ENCODE measurements at places on chromosomes 12 and 14.

- no peak for DNase-seq
These were observed 9.6 kb upstream of the TMEM30B start for GRCh38 chr14:61290701-61291100.

GRCh38 chr12:97609957-97610356, 147.4 kb downstream of the RMST start:
- DNase-seq = no peak

DNA sequence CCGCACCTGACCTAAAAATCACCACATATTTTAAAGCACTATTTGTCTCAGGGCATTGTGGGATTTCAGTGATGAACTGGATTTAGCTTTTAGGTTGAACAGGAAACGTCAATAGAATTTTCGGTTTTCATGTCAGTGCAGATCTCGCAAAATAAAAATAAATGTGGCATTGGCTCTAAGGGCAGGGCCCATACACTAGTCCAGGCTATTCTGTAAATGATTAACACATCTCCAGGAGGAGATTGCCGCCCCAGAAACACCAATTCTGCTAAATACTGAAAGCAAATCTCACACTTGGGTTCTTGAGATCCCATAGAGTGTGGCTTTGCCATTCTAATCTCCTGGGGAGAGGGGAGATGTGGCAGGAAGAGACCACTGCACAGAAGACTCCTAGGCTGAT, 1494.0 kb upstream of the TMEM132C start:
- DNase-seq = no peak

- DNase-seq = no peak
These were observed 323.9 kb downstream of the LRIG3 start for GRCh38 chr12:58596381-58596780.

DNA sequence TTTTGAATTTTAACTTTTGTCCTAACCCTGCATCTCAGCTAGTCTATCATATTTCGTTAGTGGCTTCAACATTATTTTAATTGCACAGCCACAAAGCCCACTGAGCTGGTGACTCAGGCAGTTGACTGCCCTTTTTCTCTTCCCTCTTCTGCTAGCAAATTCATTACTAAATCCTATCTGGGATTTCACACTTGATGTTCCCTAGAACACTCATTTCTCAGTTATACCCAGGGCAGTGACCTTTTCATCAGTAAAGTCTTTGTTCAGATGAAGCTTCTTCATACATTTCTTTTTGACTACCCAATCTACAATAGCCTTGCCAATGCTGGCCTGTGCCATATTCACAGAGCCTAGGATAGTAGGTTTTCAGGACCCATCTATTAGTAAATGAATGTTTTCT, 107.0 kb downstream of the ATXN7L3B start:
- no peak for DNase-seq

GRCh38 chr14:48690349-48690748, 895.8 kb downstream of the RPS29 start:
- DNase-seq = no peak

DNA sequence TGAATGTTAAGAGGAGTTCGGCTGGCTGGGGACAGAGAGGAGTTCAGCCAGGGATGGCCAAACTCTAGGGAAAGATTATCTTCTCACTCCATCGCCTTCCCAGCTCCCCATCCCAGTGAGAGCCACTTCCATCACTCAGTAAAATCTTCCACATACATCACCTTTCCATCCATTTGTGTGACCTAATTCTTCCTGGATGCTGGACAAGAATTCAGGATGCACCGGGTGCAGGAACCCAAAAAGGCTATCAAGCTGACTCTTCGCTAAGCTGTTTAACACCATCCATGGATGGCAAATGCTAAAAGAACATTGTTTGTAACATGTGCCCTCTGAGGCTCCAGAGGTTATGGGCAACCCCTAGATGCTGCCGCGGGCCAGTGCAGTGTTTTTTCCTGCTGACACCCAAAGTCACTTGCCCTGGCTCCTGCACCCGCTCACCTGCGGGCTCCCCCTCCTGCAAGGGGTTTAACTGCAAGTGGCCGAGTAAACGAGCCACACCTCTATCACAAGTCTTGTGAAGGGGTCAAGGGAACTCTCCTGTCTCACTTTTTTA, 216.0 kb upstream of the NPAS3 start:
- no peak for DNase-seq

DNA sequence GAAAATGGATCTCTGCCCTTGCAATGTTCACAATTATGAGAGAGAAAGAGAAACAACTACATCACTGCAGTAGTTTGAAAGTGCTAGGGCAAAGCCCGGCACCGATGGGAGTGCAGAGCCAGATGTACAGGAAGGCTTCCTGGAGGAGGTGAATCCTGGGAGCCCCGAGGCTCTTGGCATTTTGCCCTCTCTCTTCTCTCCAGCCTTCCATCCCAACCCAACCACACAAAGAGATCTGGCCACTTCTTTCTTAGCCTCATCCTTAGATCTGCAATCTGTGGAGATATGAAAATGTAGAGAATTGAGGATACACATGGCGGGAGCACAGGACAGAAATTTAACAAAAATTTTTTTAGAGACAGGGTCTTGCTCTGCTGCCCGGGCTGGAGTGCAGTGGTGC, 3.3 kb upstream of the PAPLN start:
- DNase-seq = no peak

DNA sequence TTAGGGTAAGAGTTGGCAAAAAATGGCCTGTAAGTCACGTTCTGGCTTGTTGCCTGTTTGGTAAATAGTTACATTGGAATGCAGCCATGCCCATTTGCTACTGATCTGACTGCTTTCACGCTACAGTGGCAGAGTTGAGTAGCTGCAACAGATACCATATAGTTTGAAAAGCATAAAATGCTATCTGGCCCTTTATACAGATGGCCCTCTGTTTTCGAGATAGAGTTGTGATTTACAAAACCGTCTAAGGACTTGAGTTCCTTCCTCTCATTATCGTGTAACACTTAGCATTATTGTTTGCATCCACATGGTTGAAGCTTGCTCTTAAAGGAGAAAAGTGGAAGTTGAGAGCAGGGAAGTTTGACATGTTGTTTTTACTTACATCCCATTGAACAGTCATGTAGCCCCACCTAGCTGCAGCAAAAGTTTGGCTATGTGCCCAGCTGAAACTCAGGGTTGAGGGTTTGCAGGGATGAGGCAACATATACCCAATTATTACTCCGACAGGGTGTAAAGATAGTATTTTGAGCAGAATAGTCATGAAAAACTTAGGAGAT, 11.3 kb upstream of the SCFD1 start:
- DNase-seq = peak; percentile 33

DNA sequence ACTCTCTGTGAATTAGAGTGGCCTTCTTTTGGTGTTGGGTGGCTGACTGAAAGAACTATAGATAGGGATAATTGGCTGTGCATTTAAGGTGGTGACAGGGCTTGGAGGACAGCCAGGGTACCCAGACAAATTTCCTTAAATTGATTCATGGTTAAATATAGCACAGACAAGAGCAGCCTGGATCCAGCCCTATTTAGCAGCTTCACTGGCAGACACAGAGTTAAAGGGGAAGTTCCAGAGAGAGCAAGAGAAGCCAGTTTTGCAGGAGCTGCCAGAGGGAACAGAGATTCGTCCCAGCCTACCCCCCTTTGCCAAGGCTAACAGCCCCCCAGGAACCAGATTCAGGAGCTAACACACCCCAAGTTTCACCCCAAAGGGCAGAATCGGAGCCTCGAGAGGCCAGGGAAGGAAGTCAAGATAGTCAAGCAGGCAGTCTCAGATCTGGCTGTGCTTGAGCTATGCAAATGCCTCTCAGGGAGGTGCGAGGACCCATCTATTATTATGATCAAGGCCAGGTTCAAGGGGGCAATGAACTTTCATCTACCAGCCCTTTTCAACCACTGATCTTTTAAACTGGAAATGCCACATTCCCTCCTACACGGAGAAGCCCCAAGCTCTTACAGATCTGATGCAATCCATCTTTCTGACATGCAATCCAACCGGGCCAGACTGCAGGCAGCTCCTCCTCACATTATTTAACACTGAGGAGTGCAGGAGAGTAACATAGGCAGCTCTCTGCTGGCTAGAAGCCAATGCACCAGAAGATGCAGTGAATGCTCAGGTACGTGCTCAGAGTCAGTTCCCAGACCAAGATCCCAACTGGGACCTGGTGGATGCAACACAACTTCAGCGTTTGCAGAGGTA, 58.2 kb downstream of the DHRS2 start:
- peak; percentile 5 for DNase-seq

- DNase-seq = no peak
These were observed 107.6 kb downstream of the PLEKHG7 start for GRCh38 chr12:92810370-92810769.

DNA sequence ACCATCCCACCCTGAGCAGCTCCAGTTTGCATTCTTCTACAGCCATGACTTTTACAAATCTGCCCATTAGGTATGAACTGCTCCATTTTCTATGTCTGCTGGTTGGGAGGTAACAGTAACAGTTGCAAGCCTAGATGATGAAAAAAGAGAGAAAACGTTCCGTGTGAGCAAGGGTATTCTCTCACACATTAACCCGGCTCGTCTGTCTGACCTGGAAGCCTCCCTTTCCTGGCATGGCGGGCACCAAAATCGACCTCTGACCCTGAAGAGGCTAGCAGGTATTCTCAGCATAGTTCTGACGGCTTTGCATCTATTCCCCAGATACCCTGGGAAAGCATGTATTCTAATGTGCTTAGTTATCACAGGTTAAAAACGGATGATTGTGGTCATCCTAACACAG, 31.8 kb downstream of the APPL2 start:
- no peak for DNase-seq

GRCh38 chr12:127944211-127944899, 322.6 kb upstream of the TMEM132C start:
- no peak for DNase-seq

DNA sequence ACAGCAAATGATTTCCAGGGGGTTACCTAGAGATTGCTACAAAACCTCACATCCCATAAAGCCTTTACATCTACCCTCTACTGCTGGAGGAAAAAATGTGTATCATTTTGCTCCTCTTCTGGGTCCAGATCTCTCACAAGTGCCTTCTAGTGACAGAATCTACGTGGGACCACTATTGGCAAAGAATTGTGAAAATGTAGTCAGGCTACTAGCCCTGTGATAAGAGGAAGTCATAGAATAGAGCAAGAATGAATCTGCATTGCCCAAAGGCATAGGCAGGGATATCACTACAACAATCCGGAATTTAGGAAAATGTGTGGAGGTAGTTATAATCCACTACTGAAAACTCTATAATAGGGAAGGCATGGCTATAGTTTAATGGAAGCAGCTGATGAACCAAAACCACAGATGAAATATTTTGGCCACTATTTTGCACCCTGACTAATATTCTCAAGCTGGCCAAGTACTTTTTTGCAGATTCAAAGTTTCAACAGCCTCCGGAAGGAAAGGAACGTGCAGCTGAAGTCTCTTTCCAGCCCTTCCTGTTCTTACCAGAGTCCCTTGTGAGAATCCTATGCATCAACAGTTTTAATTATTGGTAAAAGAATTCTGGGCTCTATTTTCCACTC, 176.8 kb downstream of the PHLDA1 start:
- DNase-seq = no peak

- no peak for DNase-seq
These were observed 7.4 kb upstream of the SNAPC1 start for GRCh38 chr14:61754627-61755381.

- DNase-seq = no peak
These were observed 875 bp downstream of the IRAK3 start for GRCh38 chr12:66189889-66190288.

DNA sequence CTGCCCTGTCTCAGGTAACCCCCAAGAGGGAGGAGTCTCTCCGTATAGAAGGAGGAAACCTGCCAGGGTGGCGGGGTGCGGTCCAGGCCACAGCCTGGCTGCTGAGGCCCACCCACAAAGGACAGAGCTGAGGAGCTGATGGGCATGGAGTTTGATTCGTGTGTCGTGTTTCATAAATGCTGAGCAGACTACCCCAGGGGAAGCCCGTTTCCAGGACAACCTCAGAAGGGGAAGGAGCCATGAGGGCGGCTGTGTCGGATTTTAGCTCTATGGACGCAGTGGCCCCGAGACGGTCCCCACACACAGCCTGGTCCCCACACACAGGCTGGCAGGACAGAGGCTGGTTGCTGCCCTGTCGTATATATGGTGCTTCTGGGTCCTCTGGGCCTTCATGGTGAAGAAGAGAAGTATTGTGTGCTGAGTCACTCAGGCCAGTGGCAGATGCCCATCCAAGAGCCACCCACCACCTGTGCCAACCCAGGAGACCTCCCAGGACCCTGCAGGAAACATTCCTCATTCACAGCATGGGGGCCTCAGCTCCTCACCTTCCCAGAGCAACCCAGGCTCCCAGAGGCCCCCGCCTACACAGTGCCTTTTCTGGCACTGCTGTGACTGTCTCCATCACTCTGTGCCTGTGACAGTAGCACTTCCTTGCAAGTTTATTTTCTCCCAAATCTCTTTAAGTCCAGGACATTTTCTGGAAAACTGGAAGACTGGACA, 63.1 kb upstream of the RIN3 start:
- no peak for DNase-seq
